ENCODE measurements at places on chromosomes 5 and 9. TPM values are rescaled to one million over a fixed set of nuclear protein-coding genes. Genes with fewer than 3 reads are reported as not detected.

GRCh38 chr5:167863883-167864282, 427.6 kb upstream of the WWC1 start:
- no peak for DNase-seq

Gene MEIKIN
- total RNA-seq, result not detected

Gene PSD2
- total RNA-seq, result not detected

Gene PPP3R2
- not detected for total RNA-seq

Gene SAXO1
- total RNA-seq, result under 0.01 TPM

Data from IMR-90 (cell line).